Glutamatergic neuron (in vitro differentiated cells): ENCODE measurements at places on chromosomes 5 and 9. TPM values are rescaled to one million over a fixed set of nuclear protein-coding genes. Genes with fewer than 3 reads are reported as not detected.

DNA sequence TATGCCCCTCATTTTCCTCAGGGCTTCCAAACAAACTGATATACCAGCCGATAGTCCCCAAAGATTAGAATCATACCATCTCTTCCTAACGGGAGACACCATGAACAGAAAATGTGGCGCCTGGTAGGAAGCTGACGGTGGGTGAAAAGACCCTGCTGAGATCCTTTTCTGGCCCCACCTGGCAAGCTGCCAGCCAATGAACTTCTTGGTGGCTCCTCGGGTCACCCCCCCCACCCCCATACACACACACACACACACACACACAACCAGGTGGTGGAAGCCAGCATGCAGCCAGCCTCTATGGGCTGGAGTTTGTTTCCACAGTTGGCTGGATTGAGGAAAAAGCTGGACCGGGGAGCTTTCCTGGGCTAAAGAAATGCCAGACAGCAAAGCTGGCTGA lies 4.8 kb upstream of the CCIN start:
- H3K27ac ChIP-seq: peak overlapping the region; percentile 87
- peaks cover 15% of the 10 kb centered on the region for H3K4me1 ChIP-seq
- DNase-seq: no peak
- H3K27me3 ChIP-seq: peaks cover 12% of the 10 kb centered on the region
- H3K4me3 ChIP-seq: no peak overlapping the region
- peaks cover 3% of the 10 kb centered on the region for H3K36me3 ChIP-seq

DNA sequence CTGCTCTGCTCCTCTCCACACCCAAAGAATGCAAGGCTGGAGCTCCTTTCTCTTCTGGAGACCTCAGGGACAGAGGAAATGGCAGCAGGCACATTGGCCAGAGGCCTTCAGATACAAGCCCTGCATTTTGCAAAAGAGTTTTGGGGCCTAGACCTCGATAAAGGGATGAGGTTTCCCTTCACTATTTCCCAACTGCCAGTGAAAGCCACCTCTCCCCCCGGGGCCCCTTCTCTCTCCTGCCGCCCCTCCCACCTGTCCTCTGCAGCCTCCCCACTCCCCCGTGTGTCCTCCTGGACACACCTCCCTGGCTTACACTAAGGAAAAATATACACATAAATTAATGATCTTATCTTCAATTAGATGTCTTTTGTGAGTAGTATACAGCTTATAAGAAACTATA lies 21.3 kb upstream of the LMNB1 start:
- H3K27me3 ChIP-seq: peaks cover 2% of the 10 kb centered on the region
- no peak for DNase-seq
- no peak overlapping the region for H3K4me3 ChIP-seq
- H3K27ac ChIP-seq: no peak overlapping the region
- H3K36me3 ChIP-seq: no peaks in the 10 kb centered on the region

KIF24 gene
- total RNA-seq: 0.78 TPM

PJA2 gene
- total RNA-seq: 156 TPM

GRCh38 chr5:3059488-3059887 lies 308.0 kb upstream of the IRX2 start:
- no peak overlapping the region for H3K4me3 ChIP-seq
- no peaks in the 10 kb centered on the region for H3K36me3 ChIP-seq
- H3K27me3 ChIP-seq: no peaks in the 10 kb centered on the region

DNA sequence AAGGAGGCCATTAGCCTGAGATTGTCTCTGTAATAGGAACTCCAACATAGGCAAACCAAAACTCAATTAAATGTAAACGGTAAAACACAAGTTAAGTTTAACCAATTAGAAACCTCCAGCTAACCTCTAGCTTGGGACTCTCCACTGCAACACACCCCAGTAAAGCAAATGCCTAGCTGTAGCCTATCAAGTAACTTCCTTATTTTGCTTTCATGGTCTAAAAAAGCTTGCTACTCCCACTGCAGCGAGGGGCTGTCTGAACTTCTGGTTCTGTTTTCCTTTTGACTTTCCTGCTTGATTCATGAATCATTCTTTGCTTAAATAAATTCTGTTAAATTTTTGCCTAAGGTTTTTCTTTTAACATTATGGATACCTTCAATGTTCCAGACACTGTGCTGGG lies 24.4 kb upstream of the C5orf46 start:
- H3K27me3 ChIP-seq: no peaks in the 10 kb centered on the region
- no peaks in the 10 kb centered on the region for H3K36me3 ChIP-seq
- H3K4me3 ChIP-seq: no peak overlapping the region
- H3K27ac ChIP-seq: no peak overlapping the region

DNA sequence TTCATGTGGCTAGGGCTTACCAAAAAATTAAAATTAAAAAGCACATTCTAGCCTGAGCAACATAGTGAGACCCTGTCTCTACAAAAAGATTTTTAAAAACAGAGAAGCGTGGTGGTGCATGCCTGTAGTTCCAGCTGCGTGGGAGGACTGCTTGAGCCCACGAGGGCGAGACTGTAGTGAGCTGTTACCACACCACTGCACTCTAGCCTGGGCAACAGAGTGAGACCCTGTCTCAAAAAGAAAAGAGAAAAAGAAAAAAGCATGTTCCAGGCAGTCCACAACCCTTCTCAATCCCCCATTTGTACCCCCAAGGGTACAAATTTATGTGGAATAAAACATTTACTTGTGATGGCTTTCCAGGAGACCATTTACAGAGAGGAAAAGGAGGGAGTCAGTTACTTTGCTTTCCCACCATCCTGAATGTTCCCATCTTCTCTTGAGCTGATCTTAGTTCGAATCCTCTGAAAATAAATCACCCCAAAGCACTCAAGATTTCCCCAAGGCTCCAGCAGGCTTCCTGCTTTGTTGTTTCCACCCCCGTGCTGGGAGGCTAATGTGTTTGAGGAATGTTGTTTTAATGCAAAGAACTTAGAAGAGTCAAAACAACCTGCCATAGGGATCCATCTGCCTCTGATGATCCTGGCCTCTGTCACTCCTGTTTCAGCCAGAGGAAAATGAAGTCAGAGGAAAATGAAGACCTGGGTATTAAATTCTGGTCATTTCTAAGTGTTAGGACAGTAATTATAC lies 384.7 kb downstream of the BNC2 start:
- H3K27ac ChIP-seq: peak overlapping the region; percentile 80
- DNase-seq: no peak
- H3K4me3 ChIP-seq: no peak overlapping the region
- H3K27me3 ChIP-seq: peaks cover 2% of the 10 kb centered on the region
- H3K36me3 ChIP-seq: no peaks in the 10 kb centered on the region

- H3K4me3 ChIP-seq: no peak overlapping the region
- peaks cover 1% of the 10 kb centered on the region for H3K27me3 ChIP-seq
- DNase-seq: no peak
- H3K36me3 ChIP-seq: no peaks in the 10 kb centered on the region
These were observed 108.0 kb upstream of the RAD23B start for GRCh38 chr9:107175041-107175440.

FGD3 gene
- total RNA-seq: 1.2 TPM

DNA sequence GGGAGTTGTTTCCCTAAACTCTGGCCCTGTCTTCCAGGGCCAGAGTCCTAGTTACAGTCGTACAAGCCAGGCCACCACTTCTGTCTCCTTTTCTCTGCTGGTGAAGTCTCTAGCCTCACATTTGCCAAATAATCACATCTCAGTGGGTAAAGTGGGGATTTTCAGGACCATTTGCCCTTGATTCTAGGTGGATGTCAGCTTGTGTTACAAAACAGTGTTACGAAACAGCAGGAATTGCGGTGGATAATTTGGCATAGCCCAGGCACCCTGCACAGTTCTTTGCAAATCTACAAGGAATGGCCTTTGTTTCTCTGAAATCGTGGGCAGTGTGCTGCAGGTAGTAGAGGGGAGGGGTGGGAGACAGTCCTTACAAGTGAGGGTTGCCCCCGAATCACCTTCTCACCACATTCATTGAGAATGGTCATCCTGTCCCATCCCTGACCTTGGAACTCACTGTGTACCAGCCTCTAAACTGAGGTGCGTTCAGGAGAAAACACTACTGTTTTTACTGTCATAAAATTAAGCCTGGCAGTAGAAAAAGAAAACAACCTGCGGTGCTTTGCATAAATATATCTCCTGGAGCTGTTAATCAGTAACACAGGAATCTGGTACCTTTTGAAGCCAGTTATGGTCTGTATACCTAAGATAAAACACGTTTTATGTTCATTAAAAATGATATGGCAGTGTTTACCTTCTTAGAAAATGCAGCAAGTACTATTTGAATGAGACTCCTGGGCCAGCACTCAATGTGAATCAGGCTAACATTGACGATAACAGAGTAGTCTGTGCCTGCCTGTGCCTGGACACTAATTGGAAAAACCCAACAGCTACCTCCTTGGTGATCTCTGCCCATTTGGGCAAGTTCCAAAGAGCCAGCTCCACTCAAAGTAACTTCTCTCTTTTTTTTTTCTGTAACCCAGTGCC lies 44.3 kb downstream of the CYSTM1 start:
- DNase-seq: no peak
- H3K4me1 ChIP-seq: no peaks in the 10 kb centered on the region
- peaks cover 4% of the 10 kb centered on the region for H3K36me3 ChIP-seq
- H3K4me3 ChIP-seq: no peak overlapping the region

COL15A1 gene
- not detected for total RNA-seq

DNA sequence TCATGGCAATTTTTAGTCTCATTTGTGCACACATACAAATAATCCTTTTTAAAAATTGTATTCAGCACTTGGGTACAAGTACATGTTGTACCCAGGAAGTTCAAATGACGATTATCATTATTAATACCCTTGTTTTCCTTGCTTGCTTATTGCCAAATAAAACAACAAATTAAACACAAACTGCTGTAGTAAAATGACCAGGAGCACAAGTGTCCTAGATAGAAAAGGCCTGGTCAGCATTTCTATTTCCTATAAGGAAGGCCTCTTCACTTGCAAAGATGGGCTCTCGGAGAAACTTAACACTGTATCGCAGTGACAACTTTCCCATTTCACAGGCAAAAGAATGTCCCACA lies 34.7 kb upstream of the PLPP1 start:
- H3K27me3 ChIP-seq: peaks cover 3% of the 10 kb centered on the region
- no peak overlapping the region for H3K4me3 ChIP-seq
- no peaks in the 10 kb centered on the region for H3K36me3 ChIP-seq
- no peak for DNase-seq
- peaks cover 9% of the 10 kb centered on the region for H3K4me1 ChIP-seq

- peaks cover 12% of the 10 kb centered on the region for H3K4me1 ChIP-seq
- peaks cover 1% of the 10 kb centered on the region for H3K27me3 ChIP-seq
These were observed 579 bp downstream of the SLC12A7 start for GRCh38 chr5:1111241-1111726.

UBE2QL1 gene
- 4.5 TPM for total RNA-seq

- DNase-seq: no peak
- H3K27ac ChIP-seq: no peak overlapping the region
- H3K27me3 ChIP-seq: no peaks in the 10 kb centered on the region
- no peaks in the 10 kb centered on the region for H3K36me3 ChIP-seq
- no peak overlapping the region for H3K4me3 ChIP-seq
- H3K4me1 ChIP-seq: peaks cover under 1% of the 10 kb centered on the region
These were observed 31.1 kb downstream of the UHRF2 start for GRCh38 chr9:6444128-6444527.

SH2D3C gene
- 71.7 TPM for total RNA-seq

DNA sequence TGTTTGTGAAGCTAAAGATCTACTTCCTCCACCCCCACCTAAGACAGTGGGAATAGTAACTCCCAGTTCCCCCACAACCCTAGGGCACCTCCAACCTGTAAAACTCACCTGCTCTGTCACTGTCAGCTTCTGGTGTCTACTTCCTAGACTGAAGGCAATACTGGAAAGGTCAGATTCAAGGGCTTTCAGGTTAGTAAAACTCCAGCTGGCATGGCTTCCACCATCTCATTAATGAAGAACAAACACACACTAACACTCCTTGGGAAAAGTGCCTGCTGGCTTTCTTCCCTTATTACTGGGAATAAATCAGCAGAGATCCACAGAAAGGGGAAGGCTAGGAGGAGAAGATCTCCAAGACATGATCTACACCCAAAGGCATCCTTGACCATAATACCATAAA lies 109.9 kb downstream of the TMEM174 start:
- no peak for DNase-seq
- H3K27me3 ChIP-seq: peaks cover 2% of the 10 kb centered on the region
- peaks cover 31% of the 10 kb centered on the region for H3K4me1 ChIP-seq
- H3K36me3 ChIP-seq: no peaks in the 10 kb centered on the region
- no peak overlapping the region for H3K4me3 ChIP-seq
